Metanephros (tissue), 2 donors: ENCODE measurements at places on chromosomes 5 and 9. TPM values are rescaled to one million over a fixed set of nuclear protein-coding genes. Genes with fewer than 3 reads are reported as not detected.

The ADAMTS6 gene
- 7.6 TPM for total RNA-seq

The PCAT7 gene
- 0.06 TPM for total RNA-seq

The SERF1A gene
- total RNA-seq: 9.1 TPM

The C8G gene
- not detected for total RNA-seq

The PPP3R2 gene
- 0.23 TPM for total RNA-seq

The NUTM2F gene
- not detected for total RNA-seq

The TGFBI gene
- total RNA-seq: 224 TPM

The PTAR1 gene
- total RNA-seq: 98.0 TPM

The FAM151B gene
- total RNA-seq: 5.0 TPM

The PRDM9 gene
- not detected for total RNA-seq

The C9orf50 gene
- 0.70 TPM for total RNA-seq

The UGT3A1 gene
- 34.4 TPM for total RNA-seq

The SLC46A2 gene
- total RNA-seq: 0.64 TPM

The GABRG2 gene
- total RNA-seq: not detected

The LECT2 gene
- total RNA-seq: not detected
